ENCODE measurements at places on chromosomes 2 and 18.

DNA sequence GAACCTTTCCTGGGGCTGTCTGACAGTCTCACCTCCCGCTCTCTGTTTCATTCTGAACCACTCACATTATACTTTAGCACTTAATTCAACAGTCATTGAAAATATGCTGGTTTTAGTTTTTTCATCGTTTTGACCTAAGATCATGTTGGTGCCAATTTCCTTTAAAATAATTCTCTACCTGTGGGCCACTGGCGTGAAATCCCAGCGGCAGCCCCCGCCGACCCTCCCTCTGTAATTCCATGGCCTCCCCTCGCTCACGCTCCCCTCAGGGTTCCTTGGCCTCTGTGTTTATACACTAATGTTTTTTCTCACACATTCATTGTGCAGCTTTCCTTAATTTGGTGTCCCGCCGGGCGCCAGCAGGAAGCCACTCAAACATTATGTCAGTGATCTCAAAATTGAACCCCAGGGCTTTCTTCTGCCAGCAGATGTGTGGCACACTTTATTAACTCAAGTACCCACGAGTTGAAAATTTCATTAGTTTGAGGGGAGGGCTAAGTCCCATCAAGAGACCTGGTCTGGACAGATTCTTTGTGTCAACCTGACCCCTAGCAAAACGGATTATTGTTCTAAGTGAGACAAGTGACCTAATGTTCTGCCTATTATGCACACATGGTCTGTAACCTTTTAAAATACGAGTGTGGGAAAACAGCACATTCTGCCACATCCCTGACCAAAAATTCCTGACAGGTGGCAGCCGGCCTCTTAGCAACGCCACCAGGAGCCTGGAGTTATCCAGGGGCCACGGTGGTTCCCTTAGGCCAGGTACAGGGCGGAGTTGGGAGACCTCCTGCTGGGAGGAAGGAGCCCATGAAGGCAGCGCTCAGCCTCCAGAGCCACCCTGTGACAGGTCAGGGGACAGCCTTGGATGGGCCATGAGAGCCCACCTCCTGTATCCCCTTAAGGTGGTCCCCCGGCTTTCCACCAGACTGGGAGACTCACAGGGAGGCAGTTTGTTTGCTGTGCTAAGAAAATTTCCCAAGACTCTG lies 53.1 kb downstream of the APOB start:
- no peak for DNase-seq

DNA sequence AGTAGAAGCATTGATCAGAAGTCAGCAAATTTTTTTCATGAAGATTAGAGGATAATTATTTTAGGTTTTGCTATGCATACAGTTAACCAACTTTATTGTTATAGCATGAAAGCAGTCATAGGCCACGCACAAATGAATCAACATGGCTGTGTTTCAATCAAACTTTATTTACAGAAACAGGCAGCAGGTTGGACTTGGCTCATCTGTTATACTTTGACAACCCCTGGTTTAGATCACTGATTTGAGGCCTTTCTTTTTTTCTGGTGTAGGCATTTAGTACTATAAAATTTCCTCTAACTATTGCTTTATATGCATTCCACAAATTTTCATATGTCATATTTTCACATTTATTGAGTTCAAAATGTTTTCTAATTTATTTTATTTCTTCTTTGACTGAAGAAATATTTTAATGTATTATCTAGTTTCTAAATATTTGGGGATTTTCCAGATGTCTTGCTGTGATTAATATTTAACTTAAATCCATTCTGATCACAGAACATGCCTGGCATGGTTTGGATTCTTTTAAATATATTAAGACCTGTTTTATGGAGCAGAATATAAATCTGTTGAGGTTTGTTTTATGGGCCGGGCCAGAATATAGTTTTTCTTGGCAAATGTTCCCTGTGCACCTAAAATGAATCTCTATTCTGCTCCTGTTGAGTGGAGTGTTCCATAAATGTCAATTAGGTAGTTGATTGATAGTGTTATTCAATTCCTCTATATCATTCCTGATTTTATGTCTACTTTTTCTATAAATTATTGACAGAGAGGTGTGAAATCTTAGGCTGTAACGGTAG lies 116.3 kb upstream of the KLHL29 start:
- DNase-seq = no peak

- no peak for DNase-seq
These were observed 9.9 kb upstream of the MAP3K2 start for GRCh38 chr2:127397568-127398238.

DNA sequence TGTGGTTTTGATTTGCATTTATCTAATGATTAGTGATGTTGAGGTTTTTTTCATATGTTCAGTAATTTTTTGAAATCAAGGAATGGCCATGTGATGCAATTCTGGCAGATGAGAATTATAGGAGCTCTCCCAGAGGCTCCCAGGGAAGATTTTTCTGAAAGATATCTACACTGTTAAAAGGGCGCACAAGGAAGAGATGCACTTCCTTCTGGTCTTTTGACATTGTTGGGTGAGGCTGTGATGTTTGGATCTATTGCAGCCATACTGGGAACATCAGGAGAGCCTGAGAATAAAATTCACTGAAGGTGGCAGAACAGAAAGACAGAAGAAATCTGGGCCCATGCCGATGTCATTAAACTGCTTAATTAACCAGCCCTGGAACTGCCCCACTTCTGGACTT lies 108.5 kb downstream of the DDX1 start:
- DNase-seq = no peak

DNA sequence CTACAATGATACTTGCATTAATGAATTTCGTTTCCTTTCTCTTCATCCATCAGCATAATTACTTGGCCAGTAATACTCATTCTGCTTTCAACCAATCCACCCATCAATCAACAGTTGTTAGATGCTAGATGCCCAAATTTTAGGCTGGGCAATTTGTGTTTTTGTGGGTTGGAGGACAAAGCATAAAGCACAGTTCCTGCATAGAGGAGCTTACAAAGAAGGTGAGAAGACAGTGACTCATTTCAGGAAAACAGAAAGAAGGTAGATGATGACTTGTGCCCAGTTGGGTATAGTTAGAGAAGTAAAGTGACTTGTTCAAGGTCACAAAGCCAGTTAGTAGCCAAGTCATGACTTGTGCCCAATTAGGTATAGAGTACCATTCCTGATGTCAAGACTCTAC lies 1186.8 kb upstream of the CELF4 start:
- DNase-seq = no peak

DNA sequence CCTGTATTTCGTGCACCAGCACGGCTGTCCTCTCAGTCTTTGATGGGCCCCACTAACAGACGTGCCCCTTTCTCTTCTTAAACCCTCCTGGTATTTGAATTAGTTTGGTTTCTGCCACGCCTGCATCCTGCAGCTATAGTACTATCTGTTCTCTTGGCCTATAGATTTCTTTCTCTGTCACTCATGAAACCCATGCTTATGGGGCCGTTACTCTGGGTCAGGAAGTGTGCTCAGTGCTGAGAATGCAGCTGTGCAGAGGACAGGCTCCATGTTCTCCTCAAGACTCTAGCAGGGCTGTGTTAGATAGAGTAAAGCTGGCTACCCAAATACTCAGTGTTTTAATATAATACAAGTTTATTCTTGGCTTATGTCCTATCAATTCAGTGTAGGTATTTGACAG lies 180.0 kb downstream of the INSIG2 start:
- DNase-seq = no peak

GRCh38 chr18:33239298-33239697 lies 201.2 kb downstream of the CCDC178 start:
- DNase-seq = no peak

DNA sequence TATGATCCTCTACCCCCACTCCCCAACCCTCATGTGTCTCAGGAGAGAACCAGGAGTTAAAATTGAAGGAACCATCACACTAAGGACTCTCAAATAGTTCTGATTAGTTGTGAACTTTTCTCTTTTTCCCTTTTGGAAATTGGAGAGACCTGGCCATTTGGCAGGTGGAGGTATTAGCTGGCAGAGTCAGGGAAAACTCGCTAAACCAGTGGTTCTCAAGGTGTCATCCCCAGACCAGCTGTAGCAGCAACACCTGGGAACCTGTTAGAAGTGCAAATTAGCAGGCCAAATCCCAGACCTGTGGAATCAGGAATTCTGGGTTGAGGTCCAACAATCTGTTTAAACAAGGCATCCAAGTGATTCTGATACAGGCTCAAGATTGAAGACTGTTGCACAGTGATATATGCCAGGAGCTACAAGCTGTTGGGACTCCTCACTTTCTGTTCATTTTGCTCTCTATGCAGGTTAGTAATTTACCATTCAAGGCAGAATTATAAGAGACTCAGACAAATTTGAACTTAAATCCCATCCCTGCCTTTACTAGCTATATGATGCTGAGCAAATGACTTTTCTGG lies 2.8 kb upstream of the TMEM131 start:
- DNase-seq = no peak

GRCh38 chr2:147698166-147698565 lies 146.7 kb upstream of the ACVR2A start:
- DNase-seq = no peak

- DNase-seq = no peak
These were observed 52.0 kb downstream of the DCC start for GRCh38 chr18:52391810-52392559.

GRCh38 chr2:83742117-83742782 lies 716.8 kb downstream of the SUCLG1 start:
- no peak for DNase-seq

DNA sequence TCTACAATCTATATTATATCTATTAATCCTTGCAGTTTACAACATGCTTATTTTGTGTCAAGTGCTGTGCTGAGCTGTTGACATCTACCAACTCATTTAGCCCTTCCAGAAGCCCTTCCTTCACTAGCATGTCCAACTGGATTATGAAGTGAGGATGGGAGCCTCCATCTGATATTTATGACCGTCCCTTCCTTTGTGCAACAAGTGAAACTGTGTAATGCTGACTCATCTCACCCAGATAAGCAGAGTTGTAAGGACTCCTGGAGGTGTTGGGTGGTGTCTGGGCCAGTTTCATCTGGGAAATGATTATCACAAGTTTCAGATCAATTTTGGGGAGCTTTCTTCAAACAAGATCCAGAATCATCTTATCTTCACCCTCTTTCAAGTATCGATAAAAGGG lies 156.6 kb upstream of the ETAA1 start:
- no peak for DNase-seq

DNA sequence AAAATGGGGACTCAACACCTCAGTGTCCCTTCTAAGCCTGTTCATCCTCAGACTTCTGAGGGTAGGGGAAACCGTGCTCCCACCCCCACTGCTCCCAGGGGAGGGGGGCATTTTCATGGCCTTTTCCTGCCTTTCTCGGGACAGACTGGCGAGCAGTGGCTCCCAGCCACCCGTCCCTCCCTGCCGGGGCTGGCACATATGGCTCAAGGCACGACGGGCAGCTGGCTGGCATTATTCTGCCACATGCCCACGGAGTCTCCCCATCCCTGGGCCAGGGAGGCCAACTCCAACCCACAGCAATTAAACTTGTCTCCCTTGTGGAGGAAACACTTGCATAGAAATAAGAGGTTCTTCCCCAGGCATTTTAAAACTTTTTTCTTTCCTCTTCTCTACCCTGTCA lies 148.5 kb upstream of the CBLN2 start:
- no peak for DNase-seq

- DNase-seq = no peak
These were observed 7.0 kb downstream of the MEMO1 start for GRCh38 chr2:32003791-32004190.

DNA sequence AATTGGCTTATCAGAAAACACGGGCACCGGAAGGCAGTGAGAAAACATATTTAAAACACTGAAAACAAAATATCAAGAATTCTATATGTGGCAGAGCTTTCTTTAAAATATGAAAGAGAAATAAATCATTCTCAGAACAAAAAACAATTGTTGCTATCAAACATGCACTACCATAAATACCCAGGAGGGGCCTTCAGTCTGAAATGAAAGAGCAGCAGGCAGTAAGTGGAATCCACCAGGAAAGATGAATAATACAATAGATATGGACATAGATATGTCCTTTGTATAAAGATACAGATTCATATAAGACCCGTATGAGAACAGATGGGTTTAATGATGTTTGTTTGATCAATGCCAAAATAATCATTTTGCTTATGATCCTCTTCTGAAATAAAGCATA lies 142.0 kb downstream of the TMEM18 start:
- DNase-seq = no peak

DNA sequence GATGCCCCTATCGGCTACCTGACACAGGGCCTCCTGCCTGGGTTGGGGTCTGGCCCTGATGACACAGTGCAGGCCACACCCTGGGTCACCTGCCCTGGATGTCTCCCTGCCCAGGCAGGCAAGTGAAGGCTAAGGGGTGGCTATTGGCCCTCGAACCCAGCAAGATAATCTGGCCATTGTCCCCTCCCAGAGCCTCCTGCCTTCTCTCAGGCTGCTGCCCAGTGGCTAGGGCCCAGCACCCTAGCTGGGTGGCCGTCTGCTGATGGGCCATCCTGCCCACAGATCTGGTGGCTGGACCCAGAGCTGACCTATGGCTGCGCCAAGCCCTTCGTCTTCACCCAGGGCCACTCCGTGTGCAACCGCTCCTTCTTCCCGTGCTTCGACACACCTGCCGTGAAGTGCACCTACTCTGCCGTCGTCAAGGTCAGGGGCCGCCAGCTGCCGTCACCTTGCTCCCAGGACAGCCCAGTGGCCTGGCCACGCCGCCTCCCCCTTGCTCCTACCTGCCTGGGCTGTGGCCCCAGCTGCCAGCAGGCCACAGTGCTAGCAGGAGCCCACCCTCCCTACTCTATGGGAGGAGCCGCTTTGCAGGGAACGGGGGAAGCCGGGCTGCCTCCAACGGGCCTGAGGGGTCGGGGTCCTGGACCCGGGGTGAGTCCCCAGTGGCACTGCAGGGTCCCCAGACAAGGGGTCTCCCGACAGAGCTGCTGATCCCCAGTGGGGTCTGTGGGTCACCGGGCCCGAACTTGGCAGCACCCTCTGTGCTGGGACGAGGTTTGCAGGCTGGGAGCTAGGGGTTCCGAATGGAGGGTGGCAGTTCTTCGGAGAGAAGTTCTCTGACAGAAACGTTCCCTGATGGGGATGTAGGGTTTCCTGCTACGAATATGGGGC lies 4.1 kb downstream of the RNPEPL1 start:
- DNase-seq = no peak

DNA sequence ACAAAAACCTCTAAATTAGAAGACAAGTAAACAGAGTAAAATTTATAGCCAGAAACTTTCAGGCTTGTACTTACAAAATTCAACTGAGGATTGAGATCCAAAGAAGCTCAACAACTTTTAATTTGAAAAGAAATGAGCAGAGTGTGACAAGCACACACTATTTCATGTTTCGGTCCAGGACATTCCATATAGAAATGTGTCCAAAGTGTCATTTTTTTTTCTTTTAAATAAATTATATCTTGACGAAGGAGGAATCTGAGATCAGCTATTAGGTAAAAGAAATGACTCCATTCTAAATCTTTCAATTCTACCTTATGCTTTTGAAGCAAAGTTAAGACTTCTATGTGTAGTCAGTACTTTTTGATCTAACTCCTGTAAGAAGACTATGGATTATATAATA lies 4.6 kb downstream of the FN1 start:
- DNase-seq = no peak

GRCh38 chr2:73780237-73780582 lies 307 bp upstream of the DUSP11 start:
- DNase-seq = no peak

- DNase-seq = no peak
These were observed 222.1 kb downstream of the MTX2 start for GRCh38 chr2:176491172-176491904.

Data from stimulated activated CD8-positive, alpha-beta memory T cell treated with anti-CD3 and anti-CD28 coated beads, Interleukin-15, amount 100 ng/mL, for 24 hours (primary cell).